HTR-8/SVneo (cell line): ENCODE measurements at places on chromosomes 2 and 18.

GRCh38 chr18:29004921-29005320 is 828.0 kb upstream of the CDH2 start:
- DNase-seq, result no peak

DNA sequence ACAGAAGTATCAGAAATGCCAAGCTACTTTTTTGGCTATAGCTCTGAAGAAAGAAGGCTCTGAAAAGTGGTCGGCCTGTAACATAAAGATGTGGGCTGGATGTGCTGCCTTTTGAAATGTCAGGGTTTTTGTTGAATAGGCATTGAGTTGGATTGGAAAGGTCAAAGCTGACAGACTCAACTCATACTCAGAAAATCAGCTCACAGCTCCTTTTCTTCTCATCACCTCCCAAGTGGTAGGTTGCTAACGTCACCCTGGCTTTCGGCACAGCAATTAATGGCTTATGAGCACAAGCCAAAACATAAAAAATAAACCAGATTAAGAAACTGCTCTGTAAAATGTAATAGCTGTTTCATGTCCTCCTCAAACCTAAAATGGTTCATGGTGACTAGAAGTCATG is 68.3 kb downstream of the KCNF1 start:
- no peak for DNase-seq

DNA sequence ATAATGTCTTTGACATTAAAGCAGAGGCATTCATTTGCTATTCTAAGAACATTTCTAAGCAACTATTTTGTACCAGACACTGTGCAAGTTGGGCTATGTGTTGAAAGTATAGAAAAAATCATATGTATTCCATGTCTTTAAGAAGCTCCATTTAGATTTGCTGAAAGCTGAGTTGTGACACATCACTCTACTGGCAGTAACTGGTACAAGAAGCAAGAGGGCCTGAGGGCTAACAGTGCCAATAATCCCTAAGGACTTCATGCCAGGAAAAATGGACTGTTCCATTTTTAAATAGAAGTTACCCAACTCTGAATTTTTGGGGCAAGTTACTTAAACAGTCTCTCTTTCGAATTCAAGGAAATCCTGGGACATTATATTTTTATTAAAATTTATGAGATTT is 178.7 kb downstream of the SRBD1 start:
- DNase-seq, result peak; percentile 28

DNA sequence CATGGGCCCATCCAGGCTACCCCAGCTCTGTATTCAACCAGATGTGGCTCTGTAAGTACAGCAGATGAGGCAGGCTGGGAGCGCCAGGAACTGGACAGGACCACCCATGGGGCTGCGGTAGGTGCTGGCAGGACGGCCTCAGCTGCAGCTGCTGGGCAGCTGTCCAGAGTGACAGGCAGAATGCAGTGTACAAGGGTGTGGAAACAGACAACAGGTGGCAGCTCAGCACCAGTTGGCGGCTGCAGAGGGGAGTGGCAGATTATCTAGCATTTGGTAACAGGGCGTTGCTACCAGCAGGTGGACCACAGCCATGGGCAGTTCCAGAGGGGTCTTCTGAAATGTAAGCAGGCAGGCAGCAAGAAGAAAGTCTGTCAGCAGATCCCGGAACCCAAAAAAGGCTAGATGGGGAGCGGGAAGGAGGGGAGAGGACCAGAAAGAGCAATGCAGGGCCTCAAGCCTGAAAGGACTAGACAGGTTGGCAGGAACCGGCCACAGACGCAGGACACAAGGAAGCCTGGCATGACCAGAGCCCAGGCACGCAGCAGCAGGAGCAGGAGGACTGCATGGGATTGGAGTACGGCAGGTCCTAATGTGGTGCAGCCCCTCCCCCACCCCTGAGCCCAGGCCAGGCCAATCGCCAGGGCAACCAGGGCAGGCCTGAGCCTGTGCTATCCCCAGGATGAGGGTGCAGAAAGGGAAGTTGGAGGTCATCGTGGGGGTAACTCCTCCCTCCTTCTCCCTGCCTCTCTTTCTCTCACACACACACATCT is 24.7 kb downstream of the PKDCC start:
- no peak for DNase-seq

DNA sequence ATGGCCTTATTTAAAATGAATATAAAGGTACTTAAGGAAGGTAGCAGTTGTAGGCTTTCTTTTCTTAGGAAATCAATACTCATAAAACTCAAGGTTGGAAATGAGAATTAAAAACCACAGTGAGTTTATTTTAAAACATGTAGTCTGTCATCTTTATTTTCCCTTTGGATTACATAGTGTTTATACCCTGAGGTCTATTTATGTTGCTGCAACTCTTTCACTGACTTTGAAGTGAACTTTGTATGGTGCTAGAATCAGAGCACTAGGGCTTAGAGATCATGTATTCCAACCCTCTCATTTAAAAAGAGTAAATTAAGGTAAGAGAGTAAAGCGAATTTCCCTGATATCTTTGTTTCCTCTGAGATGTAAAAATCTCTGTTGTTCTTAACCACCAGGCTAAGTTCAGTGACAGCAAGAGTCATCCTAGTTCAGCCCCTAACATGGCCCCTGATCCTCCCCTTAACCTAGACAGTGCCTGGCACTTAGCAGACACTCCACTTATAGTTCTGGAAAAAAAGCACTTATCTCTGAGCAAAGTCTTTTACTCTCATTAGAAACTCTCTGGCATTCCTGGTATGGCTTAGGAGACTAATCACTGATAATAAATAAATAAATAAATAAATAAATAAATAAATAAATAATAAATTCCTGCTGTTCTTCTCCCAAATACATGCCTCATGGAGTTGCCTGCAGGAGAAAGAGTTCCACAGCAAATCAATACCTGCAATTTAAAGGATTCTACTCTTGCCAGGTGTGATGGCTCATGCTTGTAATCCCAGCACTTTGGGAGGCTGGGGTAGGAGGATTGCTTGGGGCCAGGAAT is 33.0 kb upstream of the PPP1R1C start:
- no peak for DNase-seq

- DNase-seq, result no peak
Measured at GRCh38 chr2:237980087-237980486, 13.3 kb downstream of the UBE2F start.

GRCh38 chr2:55355451-55355850 is 64.2 kb downstream of the CCDC88A start:
- no peak for DNase-seq

- DNase-seq, result no peak
Measured at GRCh38 chr2:240589375-240589774, 2.8 kb downstream of the CAPN10 start.

DNA sequence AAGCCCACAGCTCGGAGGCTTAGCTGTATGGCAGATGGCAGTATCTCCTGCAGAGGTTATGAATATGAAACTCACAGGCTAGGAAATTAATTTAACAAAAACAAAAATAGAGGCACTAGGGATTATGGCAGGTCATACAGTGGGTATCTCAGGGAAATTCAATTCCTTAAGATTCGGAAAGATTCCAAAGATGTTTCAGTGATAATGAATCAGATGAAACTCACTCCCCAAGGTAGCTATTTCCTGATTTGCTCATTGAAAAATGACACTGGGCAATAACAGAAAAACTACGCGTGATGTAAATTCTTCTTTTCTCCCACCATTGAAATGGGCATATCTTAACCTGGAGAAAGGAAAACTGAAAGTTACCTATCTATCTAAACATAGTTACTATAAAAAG is 414.1 kb downstream of the STK39 start:
- DNase-seq, result no peak

DNA sequence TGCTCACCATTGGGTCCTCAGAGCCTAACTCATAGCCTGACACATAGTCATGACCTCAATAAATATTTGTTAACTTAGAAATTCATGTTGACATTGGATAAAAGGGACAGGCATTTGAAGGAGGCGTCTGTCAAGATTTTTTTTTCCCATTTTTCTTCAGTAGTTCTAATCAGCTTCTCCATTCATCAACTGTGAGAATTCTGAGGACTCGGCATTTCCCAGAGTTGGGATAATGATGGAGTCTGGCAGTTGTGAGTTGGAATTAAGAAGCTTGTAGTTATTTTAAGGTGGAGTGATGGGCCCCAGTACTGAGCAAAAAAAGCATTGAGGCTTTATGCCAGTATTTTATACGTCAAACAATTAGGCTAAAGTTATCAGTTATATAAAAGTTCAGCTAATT is 4.6 kb downstream of the SPATS2L start:
- DNase-seq, result no peak

DNA sequence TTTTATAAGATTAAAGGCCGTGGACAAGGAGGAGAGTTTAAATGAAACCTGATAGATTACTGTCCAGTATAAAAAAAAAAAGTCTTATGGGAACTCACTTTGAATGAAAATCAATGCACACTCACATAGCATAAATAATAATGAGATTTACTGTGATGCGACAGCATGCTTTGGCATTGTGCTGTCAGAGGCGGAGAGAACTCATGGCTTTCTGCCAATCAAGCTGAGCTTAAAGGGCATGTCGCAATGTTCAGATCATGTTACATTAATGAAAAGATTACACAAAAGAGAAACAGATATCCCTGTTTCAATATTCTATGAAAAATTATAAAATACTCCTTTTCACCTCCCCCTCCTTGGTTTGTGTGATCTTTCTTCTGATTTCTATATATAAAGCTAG is 310.8 kb downstream of the ERBB4 start:
- DNase-seq, result peak; percentile 20

DNA sequence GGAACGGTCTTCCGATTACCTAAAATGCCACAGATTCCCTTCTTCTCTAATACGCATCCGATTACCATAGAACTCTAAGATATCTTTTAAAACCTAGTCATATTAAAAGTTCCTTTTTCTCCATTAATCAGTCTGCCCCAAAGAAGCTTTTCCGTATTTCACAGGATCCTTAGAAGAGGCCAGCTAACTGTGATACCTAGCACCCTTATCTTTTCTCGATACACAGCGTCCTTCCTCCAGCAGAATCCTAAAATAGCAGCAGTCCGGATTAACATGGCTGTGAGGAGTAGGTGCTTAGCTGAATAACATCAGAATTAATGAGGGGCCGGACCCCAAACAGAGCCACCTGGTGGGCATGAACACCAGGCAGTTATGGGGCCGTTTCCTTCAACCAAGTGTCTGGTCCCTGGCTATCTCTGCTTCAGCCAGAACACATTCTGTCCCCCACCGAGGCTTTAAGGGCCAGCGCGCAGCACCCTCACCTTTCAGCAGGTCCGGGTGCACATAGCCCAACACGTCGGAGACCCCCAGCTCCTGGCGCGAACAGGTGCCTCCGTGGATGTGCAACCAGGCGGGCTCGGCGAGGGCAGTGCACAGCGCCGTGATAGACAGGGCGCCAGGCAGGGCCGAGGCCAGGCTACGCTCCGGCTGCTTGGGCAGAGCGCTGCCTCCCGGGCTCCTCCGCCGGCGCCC is 995 bp downstream of the TMEM127 start:
- DNase-seq, result peak; percentile 75
